Naive B cell (primary cell): ENCODE measurements at places on chromosomes 5 and 9.

DNA sequence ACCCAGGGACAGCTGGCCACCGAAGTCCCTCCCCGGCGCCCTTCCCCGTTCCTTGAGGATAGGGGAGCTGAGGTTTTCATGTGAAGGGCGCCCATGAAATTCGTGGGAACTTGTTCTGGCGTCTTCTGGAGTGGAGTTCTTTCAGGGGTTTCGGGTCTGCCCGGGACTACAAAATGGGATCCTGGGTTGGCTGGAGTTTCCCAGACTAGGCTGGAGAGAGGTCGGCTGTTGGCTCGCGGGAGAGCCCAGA, 3.6 kb upstream of the RGMB start:
- peak overlapping the region; percentile 80 for H3K27ac ChIP-seq
- no peaks in the 10 kb centered on the region for H3K36me3 ChIP-seq
- H3K27me3 ChIP-seq = peaks cover 21% of the 10 kb centered on the region
- peak overlapping the region; percentile 96 for H3K4me3 ChIP-seq
- H3K4me1 ChIP-seq = peaks cover 51% of the 10 kb centered on the region

DNA sequence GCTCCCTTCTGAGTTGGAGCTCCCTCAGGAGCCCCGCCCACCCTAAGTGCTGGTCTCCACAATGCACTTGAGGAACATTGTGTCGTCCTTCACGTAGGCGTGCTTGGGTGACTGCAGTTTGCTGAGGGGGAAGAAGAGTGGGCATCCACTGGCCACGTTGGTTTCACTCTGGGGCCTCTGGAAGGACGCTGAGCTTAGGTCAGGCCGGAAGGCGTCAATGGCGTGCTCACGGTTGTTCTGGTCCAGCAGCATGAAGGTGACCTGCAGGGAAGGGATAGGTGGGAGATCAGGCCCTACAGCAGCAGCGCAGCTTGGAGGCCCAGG, 21.7 kb downstream of the TRAF1 start:
- peaks cover 48% of the 10 kb centered on the region for H3K4me1 ChIP-seq
- H3K27ac ChIP-seq = peak overlapping the region; percentile 89
- no peaks in the 10 kb centered on the region for H3K36me3 ChIP-seq
- no peaks in the 10 kb centered on the region for H3K27me3 ChIP-seq
- no peak for DNase-seq

- no peaks in the 10 kb centered on the region for H3K4me1 ChIP-seq
- no peaks in the 10 kb centered on the region for H3K36me3 ChIP-seq
- peaks cover 31% of the 10 kb centered on the region for H3K27me3 ChIP-seq
- H3K4me3 ChIP-seq = no peak overlapping the region
- H3K27ac ChIP-seq = peak overlapping the region; percentile 88
These were observed 242.1 kb downstream of the FSTL4 start for GRCh38 chr5:133370036-133370831.

DNA sequence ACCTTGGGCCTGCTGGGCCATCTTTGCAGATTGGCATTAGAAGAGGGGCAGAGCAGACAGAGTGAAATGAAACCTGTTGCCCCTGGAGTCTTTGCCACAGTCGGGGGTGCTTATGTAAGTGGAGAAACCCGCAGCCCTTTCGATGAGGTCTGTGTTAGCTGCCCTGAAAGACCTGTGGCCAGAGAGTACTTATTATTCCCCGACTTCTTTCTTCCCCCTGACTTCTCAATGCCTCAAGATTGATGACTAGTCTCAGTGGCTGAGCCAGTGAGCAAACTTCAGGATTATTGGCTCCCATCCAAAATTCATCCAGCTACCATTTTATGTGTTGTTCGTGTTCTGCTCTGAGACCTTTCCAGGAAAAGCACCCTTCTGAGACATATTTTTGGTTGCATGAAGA, 7.6 kb downstream of the NTRK2 start:
- H3K27me3 ChIP-seq = peaks cover 27% of the 10 kb centered on the region
- DNase-seq = no peak
- no peaks in the 10 kb centered on the region for H3K36me3 ChIP-seq
- no peak overlapping the region for H3K4me3 ChIP-seq
- no peaks in the 10 kb centered on the region for H3K4me1 ChIP-seq
- H3K27ac ChIP-seq = no peak overlapping the region

DNA sequence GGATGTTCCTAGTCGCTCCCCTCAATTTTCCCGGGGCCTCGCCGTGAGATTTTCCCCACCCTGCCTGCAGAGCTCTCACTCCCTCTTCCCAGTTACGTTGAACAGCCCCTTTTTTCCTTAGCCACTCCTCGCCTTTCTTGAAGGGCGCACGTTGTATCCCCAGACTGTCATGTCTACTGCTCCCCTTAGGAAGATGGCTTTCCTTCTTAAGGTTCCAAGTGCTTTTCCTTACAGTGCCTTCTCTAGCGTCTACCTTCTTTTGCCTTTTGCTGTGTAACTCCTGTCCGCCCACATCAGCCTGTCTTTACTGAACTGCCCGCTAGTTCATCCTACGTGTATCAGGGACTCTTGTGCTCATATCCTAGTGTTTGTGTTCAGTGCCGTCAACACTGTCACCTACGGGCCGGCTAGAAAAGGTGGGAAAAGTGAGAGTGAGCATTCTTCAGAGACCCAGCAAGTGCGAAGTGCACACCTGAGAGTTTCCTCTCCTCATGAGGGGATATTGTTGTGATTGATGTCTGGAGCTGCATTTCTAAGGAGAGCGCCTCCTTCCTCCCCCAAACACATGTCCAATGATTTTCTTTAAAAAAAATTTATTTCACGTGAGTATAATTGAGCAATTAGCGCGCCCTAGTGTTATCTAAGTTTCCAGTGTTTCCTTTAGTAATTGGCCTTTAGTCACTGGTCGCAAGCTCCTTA, 764 bp downstream of the CAMLG start:
- peak overlapping the region; percentile 97 for H3K27ac ChIP-seq
- H3K4me3 ChIP-seq = peak overlapping the region; percentile 92
- H3K27me3 ChIP-seq = no peaks in the 10 kb centered on the region
- H3K36me3 ChIP-seq = no peaks in the 10 kb centered on the region
- peak; percentile 39 for DNase-seq

- no peak for DNase-seq
- no peak overlapping the region for H3K4me3 ChIP-seq
- no peaks in the 10 kb centered on the region for H3K36me3 ChIP-seq
- peaks cover 8% of the 10 kb centered on the region for H3K27me3 ChIP-seq
These were observed 4.2 kb downstream of the LCN1 start for GRCh38 chr9:135525241-135526088.

- H3K36me3 ChIP-seq = peaks cover 10% of the 10 kb centered on the region
- H3K4me1 ChIP-seq = peaks cover 39% of the 10 kb centered on the region
- H3K27ac ChIP-seq = no peak overlapping the region
- H3K27me3 ChIP-seq = no peaks in the 10 kb centered on the region
- DNase-seq = no peak
These were observed 40.2 kb upstream of the RAB3C start for GRCh38 chr5:58542709-58543108.

DNA sequence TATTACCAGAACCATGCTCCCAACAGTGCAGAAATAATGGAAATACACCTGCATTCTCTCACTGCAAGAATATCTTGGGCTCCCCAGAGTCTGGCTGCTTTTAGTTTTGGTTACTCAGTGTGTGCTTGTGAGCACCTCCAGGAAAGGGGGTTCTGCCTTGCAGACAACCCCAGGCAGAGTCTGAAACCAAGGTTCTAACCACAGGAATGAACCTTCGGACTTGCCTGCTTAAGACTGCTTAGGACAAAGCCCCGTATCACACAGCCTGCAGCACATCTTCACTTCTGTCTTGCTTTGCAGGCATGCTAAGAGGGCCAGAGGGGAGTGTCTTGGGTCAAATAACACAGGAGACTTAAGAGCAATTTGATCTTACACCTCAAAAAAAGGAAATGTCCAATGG, 94.8 kb upstream of the SPATA31C2 start:
- H3K4me1 ChIP-seq = no peaks in the 10 kb centered on the region
- no peaks in the 10 kb centered on the region for H3K27me3 ChIP-seq
- peaks cover 6% of the 10 kb centered on the region for H3K36me3 ChIP-seq

DNA sequence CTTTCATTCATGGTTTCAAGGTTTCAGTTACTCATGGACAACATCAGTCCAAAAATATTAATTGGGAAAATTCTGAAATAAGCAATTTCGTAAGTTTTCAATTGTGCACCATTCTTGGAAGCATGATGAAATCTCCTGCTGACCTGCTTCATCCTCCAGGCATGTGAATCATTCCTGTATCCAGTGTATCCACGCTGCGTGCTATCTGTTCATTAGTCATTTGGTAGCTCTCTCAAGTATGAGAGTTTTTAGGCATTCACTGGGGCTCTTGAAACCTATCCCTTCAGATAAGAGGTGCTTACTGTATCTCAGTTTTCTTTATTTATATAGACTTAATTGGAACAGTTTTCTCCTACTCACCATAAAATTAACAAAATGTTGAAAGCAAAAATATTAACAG, 293.0 kb downstream of the CDH12 start:
- no peak overlapping the region for H3K27ac ChIP-seq
- H3K27me3 ChIP-seq = no peaks in the 10 kb centered on the region
- no peak overlapping the region for H3K4me3 ChIP-seq
